ENCODE measurements at places on chromosomes 5 and 9.

- DNase-seq: no peak
Observed at GRCh38 chr5:127867022-127867783, 164.0 kb downstream of the CCDC192 start.

- no peak for DNase-seq
Observed at GRCh38 chr9:134318481-134318891, 7.8 kb upstream of the RXRA start.

DNA sequence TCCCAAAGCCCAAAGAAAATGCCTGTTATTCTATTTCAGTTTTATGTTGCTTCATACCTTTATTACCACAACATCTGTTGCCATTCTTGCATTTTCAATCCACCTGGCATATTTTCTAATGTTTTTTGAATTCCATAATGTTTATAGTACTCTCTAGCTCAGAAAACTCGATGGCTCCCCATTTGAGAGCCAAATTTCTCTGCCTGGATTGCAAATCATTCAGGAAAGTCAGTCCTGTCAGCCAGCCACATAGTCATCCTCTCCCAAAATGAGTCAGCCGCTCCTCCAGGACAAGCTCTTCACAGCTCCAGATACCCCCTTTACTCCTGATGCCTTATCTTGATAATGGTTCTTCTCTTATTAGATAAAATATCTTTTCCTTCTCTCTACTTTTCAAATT, 78.2 kb upstream of the ADCY2 start:
- no peak for DNase-seq

- DNase-seq: no peak
Observed at GRCh38 chr5:133520991-133521706, 91.2 kb downstream of the FSTL4 start.

GRCh38 chr9:92478783-92479182, 3.5 kb downstream of the ASPN start:
- no peak for DNase-seq

DNA sequence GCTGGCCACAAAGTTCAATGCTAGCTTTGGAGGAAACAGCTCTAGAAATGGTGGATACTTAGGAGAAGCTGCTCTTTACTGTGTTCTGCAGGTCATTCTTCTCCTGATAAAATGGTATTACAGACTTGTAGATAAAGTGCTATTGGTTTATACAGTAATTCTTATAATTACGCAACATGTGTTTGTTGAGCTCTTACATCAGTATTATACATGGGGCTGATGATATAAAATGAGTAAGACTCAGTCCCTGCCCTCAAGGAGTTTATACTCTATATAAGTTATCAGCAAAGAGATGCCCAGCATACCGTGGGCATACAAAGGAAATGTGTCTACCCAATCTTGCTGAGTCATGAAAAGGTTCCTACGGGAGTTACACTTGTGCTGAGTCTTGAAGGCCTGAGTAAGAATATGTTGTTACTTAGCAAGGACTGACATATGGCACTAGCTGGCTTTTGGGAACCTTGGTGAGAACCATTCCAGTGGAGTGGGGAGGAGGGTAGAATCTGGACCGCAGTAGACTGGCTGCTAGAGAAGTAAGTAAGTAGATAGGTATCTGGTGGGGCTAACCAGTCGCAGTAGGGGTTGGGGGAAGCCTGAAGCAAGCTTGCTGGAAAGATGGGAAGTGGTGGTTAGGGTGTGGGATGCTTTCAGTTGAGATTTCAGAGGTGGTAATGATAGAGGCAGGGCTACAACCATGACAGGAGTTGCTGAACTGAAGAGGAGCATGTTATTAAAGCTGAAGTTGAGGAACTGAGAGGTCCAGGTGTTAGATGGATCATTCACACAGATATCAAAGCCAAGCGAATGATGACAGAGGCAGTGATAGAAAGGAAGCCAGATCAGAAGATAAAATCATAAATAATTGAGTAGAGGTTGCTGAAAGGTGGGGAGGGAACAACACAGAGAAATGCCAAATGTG, 11.1 kb upstream of the TTC23L start:
- no peak for DNase-seq

DNA sequence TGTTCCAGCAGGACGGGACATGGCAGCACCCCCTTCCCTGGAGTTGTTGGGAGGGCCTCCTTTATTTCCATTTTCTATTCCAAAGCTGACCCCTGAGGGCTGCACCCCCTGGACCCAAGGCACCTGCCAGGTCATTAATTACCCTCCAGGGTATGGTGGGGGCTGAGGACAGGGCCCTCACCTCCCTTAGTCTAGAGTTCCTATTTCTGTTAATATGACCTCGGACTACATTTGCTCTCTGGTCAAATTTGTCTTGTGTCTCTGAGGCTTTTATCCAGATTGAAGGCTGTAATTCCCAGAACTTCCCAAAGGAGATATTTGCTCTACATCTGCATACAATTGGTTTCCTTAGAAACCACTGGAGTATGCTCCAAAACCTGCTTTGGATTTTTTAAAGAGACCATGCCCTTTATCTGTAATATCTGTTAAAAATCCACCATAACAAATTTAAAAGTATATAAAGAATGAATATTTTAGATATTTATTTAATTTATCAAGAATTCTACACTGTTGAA, 16.8 kb downstream of the PHF2 start:
- DNase-seq: no peak

- no peak for DNase-seq
Observed at GRCh38 chr9:77440057-77440456, 208.1 kb downstream of the GNA14 start.

DNA sequence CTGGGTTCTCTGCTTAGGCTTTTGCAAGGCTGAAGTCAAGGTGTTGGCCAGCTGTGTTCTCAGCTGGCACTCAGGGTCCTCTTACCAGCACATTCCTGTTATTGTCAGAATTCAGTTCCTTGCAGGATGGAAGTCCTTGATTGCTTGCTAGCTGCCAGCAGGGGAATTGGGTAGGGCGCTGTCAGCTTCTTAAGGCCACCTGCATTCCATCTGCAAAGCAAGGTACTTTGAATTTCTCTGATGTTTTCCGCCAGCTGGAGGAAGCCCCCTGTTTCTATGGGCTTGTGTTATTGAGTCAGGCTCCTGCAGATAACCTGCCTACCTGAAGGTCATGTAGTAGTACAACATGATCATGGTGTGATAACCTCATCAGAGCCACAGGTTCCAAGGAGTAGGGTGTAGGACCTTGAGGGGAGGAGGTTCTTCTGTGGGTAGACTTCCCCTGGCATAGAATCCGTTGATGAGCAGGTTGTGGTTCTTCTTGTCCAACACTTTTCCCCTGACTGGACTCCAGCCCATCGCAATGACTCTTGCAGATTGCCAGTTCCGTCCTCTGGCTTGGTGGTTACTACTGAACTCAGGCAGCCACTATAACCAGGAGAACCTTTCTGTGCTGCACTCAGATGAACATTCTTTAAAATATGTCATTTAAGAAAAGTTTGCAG, 6.8 kb downstream of the TENT4A start:
- no peak for DNase-seq

GRCh38 chr9:81266674-81267073, 422.7 kb downstream of the TLE1 start:
- no peak for DNase-seq

DNA sequence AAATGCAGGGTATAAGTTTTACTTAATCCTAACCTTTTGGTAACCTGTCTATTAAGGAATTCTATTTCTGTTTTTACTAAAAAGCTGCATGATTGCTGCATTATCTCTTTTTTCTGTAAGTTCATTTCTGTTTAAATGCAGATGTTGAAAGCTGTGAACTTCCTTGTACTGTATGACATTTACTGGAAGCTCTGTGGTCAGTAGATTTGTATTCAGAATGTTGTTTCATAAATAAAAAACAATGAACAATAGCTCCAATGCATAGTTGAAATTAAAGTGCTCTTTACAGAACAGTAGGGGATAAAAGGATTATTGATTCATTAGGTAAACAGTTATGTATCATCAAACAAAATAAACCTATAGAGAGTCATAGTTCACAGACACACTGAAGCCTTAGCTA, 46.5 kb upstream of the FKTN start:
- DNase-seq: no peak

DNA sequence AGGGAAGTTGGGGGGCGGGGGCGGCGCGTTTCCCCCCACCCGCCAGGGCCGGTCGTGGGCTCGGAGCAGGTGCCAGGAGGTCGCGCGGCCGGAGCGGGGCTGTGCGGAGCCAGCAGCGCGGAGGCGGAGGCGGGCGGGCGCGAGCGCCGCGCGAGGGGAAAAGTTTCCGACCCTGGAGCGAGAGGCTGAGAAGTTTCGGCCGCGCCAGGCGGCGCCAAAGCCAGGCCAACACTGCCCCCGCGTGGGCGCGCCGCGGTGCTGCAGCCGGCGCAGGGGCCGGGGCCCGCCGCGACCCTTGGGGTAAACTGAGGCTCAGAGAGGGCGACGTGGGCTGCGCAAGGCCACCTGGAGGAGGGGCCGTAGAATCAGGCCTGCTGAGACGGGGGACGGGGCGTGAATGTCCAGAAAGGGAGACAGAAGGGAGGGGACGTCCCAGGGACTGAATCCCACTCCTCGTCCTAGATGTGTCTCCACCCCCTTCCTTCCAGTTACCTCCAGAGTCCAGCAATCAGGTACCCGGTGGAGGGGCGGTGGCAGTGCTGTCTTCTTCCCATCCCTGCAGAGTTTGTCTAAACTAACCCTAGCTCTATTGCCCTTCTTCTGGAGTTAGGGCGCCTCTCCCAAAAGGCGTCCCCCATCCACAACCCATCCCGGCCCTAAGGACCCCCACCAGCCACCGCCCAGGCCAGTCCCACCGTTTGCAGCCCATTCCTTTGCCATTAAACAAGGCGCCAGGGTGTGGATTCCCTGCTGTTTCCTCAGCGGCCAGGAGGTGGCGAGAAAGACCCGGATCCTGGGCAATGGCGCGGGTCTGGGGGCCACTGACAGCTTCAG, 10.2 kb downstream of the C9orf50 start:
- peak; percentile 64 for DNase-seq

DNA sequence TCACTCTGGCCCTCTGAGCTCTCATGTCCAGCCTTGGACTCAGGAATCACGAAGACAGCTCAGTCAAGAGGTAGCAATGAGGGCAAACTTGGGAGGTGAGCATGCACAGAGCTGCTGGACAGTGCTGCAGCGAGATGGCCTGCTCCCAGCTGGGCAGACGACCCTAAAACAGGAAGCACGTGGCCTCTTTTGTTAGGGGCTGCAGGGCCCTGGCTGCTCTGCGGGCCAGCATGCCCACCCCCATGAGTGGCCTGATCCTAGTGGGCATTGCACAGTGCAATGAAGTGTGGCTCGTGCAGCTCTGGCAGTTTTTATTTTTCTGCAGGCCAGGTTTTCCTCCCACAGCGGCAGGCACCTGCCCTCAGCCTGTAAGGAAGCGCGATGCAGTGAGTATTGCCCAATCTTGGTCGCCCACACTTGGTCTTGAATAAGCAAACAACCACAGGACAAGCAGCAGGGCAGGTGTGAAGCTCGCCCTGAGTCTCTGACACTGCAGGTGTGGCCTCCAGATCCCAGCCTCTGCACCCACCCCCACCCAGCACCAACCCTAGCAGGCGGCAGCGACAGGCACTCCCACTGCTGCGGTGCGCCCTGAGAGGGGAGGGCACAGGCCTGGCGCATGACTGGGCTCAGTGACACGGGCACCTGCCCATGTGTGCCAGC, 60.8 kb downstream of the SEMA4D start:
- no peak for DNase-seq

- DNase-seq: no peak
Observed at GRCh38 chr5:180975338-180975737, 13.3 kb upstream of the BTNL3 start.

DNA sequence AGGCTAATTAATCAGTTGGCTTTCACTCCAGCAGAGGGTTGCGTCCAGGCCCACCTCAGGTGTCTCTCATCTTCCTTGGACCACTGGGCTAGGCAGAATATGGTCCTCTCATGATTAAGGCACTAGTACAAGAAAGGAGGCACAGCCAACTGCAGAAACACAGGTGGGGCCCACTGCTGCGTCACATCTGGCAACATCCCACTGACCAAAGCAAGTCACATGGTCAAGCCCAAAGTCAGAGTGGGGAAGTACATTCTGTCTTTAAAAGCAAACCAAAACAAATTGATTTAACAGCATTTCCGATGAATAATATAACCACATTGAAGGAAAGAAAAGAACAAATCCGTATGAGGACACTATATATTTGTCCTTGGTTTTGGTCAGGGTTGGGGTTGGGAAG, 28.0 kb upstream of the UBTD2 start:
- DNase-seq: no peak

DNA sequence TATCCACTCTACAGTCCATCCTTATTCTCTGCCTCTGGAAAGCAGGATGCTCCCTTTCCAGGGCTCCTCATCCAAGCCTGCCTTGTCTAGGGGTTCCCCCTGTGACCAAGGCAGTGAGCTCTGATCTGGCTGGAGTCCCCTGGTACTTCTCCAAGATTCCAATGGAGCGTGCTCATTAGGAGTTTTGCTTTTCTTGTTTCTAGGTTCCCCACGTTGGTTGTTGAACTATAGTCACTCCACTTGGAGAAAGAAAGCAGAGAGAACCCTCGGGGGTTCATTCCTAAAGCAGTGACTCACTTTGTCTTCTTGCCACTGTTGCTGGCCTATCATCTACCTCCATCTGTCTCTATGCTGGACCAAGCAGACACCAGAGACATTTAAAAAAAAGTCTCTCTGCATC, 192.6 kb downstream of the TLE4 start:
- no peak for DNase-seq

DNA sequence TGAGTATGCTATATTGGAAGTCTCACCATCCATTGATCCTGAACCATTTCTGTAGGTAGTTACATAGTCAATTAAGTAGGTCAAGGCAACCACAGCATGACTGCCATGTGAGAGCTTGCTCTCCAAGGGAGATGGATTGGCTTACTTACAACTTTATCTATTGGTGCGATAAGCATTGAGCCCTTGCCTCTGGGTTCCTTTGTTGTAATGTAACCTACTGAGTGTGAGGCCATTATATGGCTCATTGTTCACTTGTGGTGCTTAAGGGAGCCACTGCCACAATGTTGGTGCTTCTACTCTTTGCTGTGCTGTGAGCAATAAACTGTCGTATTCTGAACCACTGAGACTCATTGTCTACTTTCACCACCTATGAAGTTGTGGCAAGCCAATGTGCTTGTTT, 510.6 kb upstream of the ITGA1 start:
- no peak for DNase-seq

GRCh38 chr9:7273575-7273974, 515.8 kb downstream of the KDM4C start:
- DNase-seq: no peak

- no peak for DNase-seq
Observed at GRCh38 chr9:2424619-2425033, 197.0 kb upstream of the VLDLR start.

DNA sequence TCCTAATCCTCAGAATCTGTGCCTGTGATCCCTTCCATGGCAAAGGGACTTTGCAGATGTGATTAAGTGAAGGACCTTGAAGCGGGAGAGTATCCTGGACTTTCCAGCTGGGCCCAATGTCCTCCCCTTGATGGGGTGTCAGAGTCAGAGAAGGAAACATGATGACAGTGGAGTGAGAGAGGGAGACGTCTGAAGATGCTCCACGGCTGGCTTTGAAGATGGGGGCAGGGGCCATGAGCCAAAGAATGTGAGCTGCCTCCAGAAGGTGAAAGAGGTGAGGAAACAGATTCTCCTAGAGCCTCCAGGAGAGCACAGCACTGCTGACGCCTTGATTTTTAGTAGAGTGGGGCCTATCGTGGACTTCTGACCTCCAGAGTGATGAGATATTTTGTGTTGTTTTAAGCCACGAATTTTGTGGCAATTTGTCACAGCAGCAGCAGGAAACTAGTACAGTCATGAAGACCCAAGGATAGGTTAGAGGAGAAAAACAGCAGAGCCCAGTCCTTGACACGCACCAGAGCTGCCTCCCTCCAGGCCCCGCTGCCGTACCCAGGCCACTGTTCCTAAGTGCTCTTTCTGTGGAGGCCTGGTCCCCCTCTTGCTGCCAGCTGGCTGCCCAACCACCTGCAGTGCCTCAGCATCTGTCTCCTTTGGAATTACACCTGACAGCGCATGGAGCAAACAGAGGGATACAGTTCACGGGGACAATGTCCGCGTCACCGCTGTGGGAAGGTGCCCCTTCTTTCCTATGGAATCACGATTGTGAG, 78.1 kb downstream of the MACROH2A1 start:
- no peak for DNase-seq
